ENCODE measurements at places on chromosomes 5 and 9.

DNA sequence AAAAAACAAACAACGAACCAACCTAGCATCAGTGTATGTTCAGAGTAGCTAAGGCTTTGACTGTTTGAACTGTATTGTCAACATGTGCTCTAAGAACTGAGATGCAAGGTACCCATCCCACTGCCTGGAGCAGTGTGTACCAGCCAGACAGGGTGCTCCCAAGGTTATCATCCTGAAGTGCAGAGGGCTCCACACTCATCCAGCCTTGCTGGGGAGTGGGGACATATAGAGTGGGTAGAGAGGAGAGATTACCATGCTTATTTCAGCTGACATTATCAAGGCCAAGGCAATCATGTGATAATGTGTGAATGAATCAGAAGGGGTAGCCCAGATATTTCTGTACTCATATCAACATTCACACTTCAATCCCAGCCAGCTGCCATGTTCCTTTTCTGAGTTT is 68.7 kb upstream of the ZNF622 start:
- no peak for DNase-seq

GRCh38 chr9:38138276-38138675 is 69.2 kb upstream of the SHB start:
- DNase-seq = no peak

- no peak for DNase-seq
Observed at GRCh38 chr9:110911659-110912418, 126.4 kb downstream of the LPAR1 start.

GRCh38 chr5:54580997-54581811 is 63.6 kb downstream of the SNX18 start:
- no peak for DNase-seq

- DNase-seq = no peak
Observed at GRCh38 chr9:70525519-70525918, 111.1 kb upstream of the KLF9 start.

DNA sequence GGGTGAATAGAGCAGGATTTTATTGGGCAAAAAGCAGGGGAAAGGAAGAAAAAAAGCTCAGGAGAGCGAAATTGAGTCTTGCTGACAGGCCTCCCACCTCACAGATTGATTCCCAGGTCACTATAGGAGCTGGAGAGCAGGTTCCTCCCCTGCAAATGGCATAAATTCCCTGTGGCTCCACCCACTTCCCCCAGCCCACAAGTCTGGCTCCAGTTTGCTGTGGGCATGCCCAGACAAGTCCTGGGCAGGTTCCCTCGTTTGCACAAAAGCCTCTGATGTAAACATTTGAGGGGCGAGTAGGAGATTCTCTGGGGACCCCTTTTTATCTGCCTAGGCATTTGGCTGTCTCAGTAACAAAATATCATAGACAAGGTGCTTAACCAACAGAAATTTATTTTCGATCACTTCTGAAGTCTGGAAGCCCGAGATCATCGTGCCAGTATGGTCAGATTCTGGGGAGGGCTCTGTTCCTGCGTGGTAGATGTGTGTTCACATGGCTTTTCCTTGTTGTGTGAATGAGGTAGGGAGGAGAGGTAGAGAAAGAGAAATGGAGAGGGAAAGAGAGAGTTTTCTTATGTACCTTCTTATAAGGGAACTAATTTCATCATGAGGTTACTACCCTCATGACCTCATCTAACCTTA is 614.5 kb downstream of the MAT2B start:
- DNase-seq = peak; percentile 23

DNA sequence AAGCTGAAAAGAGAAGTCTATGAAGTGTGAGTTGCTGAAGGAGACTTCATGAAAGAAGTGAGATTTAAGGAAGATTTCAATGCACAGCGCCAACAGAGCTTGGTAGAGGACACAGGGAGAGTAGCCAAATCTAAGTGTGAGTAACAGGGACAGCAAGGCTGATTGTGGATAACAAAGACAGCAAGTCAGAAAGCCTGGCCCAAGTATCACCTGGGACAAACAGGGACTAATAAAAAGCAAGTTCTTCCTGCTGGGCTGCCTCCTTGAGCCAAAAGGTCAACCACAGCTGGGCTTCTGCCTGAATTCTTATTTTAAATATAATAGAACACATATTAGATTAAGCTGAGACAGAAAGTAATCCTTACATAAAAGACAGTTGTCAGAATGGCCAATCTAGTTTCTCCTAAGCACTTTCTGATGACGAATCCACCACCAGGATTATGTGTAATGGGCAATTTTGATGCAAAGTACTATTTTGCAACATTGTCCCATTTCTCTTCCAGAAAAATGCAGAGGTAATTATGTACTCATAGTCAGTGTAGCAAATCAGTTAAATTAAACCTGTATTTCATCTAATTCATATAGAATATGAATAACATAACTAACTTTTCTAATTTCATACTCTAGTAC is 73.8 kb downstream of the MAPKAP1 start:
- DNase-seq = no peak

DNA sequence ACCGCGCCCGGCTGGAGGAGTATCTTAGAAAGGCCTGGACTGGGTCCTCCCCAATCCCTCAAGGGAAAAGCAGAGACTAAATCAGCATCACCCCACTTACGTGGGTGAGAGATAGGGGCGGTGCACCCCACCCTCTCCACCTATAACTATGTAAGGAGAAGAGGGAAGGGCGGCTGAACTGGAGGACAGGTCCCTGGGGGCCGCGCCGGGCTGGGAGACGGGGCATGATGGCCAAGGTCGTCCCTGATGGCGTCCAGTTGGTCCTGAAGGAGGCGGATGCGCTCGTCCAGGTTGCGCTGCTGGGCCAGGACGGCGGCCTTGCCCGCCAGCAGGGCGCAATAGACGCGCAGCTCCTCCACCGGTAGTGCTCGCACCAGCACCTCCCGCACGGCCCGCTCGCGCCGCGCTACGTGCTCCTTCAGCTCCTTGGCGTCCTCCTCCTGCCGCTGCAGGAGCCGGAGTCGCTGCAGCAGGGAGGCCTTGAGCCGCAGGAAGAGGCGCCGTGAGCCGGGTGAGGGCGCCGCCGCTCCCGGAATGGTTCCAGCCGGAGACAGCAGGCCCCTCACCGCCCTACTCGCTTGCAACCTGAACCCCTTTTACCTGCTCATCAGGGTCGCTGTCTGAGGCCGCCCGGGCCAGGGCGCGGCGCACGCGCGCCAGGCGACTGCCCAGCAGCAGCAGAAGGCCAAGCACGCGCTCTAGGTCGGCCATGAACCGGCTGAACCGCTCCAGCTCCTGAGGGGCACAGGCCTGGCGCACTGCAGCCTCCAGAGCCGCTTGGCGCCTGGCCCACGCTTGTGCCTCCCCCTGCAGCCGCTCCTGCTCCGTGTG is 7.6 kb downstream of the SHROOM1 start:
- DNase-seq = no peak

GRCh38 chr9:6424940-6425339 is 11.9 kb downstream of the UHRF2 start:
- DNase-seq = no peak

DNA sequence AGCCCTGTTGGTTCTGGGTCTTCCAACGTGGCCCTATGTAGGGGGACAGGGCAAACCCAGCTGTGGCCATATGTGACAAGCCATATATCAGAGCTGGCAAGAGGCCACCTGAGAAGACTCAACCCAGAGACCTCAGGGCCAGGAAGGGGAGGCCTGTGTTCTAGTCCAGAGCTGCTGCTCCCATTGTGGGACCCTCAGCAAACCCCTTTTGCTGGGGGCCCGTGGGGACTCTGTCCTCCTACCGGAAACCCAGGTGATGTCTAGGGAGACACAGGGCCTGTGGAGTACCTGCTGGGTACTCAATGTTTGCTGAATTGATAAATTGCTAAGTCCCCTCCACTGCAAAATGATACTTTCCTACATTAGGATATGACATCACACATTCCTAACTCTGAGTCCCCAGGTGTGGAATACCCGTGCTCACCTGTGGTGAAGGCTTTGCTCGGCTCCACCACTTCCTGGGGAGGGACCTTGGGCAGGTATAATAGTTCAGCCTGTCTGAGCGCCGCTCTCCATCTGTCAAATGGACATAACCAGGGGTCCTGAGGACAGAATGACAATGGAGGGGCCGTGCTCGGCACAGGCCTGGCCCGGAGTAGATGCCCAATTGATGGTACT is 38.4 kb upstream of the ASS1 start:
- no peak for DNase-seq

DNA sequence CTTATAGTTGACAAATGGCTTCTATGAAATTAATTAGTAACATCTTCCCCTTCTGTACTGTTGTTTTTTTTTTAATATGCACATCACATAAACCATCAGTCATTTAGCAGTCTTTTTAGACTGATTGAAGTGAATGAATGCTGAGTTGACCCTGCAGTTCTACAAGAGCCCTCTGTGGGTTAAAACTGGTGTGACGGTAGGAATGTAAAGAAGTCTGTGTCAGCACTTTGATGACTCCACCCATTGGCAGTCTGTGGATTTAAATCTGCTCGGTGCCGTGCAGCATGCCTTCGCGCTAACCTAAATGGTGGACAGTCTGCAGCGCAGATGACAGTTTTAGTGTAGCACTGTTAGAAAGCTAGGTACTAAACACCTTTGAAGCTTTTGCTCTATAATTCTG is 3.1 kb downstream of the GTF3C4 start:
- DNase-seq = no peak

DNA sequence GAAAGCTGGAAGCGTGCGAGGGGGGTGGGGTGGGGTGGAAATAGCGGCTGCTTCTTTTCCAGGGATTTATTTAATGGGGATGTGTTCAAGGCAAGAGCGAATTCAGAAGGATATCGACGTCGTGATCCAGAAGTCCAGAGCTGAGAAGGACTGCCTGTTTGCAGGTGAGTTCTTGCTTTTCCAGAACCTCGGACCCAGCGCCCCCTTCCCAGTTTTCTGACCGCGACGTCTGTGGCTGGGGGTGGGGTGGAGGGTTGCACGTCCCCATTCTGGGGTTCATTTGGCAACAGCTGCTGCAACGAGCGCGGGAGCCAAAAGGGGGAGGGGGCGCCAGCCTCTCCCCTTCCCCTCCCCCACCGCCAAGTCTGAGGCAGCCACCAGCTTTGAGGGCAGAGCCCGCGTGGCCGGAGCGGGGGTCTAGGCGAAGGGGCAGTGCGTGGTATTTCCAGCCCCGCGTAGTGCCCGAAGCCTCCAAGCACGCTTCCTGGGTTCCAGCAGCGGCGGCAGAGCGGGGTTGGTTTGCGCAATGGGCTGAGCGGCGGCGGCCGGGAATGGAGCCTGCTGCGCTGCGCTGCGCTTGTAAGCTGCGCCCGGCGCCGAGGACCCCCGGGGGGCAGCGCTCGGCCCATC is 701 bp downstream of the PARP8 start:
- DNase-seq = peak; percentile 40

GRCh38 chr5:156654444-156654843 is 195.7 kb upstream of the PPP1R2B start:
- no peak for DNase-seq

DNA sequence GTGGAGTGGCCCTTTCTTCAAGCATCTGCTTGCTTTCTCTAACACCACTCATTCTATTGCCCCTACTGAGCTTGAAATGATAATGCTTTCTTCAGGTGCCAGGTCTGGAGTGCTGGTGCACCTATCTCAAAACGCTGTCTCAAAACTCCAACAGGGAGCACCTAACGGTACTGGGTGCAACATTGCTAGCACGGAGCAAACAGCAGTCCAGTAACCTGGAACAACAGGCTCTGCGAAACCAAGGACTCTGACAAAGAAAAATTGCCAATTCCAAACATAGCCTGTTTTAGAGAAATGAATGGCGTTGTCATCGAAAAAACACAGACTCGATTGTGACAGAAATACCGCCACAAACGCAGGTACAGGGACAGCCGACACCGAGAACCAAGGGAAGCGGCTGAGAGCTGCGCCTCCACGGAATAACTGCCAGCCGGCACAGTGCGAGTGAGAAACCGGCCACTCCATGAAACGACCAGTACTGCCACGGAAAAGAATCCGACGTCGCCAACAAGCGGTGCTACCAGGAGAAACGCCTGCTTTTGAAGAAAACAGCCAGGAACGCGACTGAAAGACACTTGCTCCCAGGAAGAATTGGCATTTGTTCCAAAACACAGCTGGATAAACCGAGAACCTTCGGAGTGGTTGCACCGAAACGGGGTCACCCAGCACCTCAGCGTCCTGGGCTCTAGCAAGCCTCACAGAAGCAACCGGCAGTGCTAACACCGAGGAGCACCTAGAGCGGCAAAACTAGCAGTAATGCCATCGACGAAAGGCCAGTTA is 3.1 kb downstream of the ANXA2R start:
- DNase-seq = no peak

DNA sequence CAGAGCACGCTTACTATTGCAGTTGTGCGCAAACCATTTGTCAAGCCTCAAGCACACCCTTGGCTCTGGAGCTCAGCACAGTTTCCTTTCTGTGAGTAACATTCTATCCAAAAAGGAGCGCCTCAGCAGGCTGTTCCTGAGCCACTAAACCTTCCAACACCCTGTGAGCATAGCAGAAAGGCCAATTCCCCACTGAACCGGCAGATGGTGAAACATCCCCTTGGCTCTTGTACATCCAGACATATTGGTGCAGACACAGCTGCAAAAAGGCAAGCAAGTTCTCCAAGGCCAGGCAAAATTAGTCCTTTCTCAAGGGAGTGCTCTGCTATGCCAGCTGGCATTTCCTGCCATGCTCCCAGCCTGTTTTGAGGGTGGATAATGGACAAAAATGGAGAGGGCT is 44.1 kb upstream of the CEMIP2 start:
- no peak for DNase-seq

- DNase-seq = no peak
Observed at GRCh38 chr5:8478326-8478725, 609.4 kb downstream of the MTRR start.

GRCh38 chr5:179254638-179255271 is 90.5 kb downstream of the ADAMTS2 start:
- no peak for DNase-seq

- peak; percentile 42 for DNase-seq
Observed at GRCh38 chr5:72268753-72269410, 51.2 kb downstream of the MRPS27 start.

GRCh38 chr5:155895484-155895883 is 431.5 kb upstream of the SGCD start:
- no peak for DNase-seq

DNA sequence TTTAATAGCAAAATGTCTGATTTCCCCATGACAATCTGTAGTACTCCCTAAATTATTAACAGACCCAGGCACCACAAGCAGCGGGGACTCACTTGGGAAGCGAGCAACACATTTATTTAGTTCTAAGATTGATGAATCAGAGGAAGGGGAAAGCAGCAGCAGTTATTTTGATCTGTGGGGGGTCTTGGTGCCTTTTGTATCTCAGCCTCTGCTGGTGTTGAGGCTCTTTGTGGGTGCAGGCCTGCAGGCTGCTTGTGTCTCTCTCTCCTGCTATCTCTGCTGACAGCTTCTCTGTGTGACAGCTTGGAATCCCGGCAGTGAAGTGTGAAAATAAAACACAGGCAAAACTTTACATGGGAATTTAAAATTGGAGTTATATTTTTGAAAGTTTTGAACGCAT is 878.2 kb upstream of the DMAC1 start:
- DNase-seq = no peak
